ENCODE measurements at places on chromosomes 3 and 15.
A peak's percentile ranks its signal among the peaks of the same experiment; 100 is the strongest.

DNA sequence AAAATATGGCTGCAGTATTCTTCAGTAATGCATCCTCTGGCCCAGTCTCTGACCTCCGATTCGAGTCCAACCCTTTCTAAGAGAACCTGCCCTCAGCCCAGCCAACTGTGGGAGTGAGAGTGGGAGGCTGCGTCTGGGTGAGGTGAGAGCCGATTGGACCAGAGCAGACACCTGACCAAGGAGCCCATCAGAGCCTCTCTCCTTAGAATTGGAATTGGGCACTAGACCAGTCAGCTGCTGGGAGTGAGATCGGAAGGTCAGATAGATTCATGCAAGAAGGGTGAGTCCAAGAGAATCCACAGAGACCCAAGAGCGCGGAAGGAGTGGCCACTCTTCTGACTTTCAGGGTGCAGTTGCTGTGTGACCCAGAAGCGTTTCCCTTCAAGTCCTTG lies 10.2 kb downstream of the RASL12 start:
- DNase-seq = no peak

DNA sequence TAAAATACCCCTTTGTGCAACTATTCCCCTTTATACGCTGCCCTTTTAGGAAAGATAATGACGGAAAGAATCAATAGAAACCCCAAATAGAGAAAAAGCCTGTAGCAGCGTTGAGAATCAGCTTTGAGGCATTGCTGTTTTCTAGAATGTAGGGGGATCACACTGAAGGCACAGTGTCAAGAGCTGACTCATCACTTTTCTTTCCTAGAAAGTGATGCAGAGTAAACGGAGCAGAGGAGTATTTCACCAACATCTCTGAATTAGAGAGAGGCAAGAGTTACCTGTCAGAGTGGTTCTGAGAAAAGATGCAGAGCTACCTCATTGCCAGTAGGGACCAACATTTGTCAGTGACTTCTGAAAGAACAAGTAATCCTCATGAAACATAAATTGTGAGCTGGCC lies 269.8 kb upstream of the TMC3 start:
- no peak for DNase-seq

DNA sequence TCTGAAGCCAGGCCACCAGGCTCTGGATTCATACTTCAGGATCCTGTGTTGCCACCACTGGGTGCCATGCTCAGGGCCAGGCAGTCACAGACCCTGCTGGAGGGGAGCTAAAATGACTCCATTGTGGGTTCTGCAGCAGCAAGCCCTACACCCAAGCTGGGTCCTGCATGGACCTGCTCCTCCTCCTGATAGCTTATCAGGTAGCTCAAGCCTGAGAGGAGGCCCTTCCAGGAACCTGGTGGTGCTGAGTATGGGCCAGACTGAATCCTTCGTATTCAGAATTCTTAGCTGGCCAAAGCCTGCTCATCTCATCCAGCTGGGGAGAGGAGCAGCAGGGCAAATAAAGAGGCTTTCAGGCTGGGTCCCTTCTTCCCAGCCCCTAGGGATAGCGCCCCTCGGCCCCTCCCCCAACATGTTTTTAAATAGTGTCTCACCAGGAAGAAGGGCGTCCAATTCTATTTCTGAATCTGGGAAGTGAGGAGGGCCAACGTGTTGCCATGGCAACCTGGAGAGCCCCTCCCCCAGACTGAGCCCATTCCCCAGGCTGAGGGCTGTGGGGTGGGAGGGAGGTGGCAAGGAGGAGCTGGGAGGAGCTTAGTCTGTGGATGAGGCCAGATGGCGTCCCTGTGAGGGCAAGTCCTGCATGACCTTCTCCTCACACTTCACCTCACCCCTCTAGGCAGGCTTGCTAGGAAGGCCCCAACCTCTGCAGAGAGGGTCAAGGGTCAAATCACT lies 11.0 kb upstream of the CAMKV start:
- DNase-seq = peak; percentile 11

DNA sequence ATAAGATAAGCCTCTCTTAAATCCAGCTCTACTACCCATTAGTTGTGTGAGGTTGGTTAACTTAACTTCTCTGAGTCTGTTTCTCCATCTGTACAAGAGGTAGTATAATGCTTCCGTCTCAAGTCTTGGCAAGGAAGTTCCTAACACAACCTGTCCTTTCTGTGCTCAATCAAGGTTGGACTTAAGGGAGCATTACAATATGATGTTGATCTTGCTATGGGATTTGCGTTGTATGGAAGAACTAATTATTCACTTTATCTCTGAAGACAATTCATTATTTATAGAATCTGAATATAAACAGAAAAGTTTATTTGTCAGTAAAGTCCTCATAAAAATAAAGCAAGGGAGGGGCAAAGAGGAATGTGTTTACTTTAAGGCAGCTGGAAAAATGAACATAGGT lies 18.9 kb upstream of the SPTSSB start:
- DNase-seq = no peak

DNA sequence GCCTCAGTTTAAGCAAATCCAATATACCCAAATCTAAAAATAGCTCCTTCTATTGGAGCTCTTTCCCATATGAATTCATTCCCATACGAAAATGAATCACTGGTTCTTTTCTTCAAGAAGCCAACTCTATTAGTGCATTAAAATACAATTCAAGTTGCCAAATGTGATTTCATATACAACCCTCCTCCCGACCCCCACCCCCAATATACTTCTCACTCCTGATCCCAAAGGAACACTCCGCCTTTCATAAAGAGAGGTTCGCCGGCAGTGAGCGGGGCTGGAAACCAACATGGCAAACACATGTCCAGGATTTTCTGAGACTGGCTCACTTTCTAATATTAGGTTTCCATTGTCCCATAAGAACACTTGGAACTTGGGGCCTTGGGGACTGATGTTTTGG lies 48.5 kb downstream of the MAGEF1 start:
- DNase-seq = no peak

- DNase-seq = no peak
Observed at GRCh38 chr15:31024330-31024729, 32.9 kb upstream of the MTMR10 start.

GRCh38 chr15:89575146-89575655 lies at the start of gene TICRR:
Gene TICRR (plus strand): TSS chr15:89575469. CDS start chr15:89575587, 118 bp downstream.
- DNase-seq = peak; percentile 99

DNA sequence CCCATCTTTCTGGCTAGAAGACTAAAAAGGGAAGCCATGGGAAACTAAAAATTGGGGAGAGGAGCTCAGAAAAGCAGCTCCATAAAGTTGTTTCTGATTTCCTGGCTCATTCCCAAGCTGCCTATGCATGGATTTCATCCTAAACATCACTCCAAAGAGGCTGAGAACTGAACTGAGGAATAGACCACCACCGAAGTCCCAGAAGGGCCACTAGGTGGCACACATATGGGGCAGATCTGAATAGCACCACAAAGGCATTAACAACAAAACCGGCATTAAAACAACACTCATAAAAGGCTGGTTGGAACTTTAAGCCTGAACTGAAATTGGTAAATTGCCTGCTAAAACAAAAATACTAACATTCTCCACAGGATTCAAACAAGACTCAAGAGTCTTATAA lies 106.3 kb downstream of the PLD1 start:
- DNase-seq = no peak

DNA sequence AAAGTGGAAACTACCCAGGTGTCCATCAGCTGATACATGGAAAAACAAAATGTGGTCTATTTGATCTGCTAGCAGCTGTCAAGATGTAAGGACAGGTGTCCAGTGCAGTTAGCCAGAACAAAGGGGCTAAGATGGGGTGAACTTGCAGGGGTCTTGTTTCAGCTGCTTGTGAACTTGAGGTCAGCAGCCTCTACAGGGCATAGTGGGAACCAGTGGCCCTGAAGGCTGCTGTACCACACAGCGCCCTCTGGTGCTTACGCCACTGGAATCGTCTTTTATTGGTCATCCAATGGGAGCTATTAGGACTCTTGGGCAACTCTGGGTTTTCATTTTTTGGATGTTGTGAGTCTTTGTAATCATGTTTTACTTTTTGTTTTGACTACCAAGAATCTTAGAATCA lies 62.2 kb upstream of the CTSH start:
- DNase-seq = no peak

DNA sequence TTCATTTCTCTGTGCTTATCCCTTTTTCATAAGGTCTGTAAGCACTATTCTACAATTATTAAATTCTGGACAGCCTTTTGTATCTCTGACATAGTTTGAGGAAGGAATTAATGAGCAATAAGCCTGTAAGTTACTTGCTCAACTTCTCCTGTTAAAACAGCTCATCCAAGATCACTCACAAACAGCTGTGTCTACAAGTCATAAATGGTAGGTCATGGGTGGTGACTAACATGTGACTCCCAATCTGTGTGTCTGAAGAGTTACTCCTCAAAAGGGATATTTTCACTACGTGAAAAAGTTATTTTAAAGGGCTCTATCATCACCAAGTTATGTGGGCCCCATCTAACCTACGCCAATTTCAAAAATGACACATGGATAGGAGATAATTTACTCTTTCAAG lies 145.2 kb upstream of the CBLB start:
- DNase-seq = no peak

DNA sequence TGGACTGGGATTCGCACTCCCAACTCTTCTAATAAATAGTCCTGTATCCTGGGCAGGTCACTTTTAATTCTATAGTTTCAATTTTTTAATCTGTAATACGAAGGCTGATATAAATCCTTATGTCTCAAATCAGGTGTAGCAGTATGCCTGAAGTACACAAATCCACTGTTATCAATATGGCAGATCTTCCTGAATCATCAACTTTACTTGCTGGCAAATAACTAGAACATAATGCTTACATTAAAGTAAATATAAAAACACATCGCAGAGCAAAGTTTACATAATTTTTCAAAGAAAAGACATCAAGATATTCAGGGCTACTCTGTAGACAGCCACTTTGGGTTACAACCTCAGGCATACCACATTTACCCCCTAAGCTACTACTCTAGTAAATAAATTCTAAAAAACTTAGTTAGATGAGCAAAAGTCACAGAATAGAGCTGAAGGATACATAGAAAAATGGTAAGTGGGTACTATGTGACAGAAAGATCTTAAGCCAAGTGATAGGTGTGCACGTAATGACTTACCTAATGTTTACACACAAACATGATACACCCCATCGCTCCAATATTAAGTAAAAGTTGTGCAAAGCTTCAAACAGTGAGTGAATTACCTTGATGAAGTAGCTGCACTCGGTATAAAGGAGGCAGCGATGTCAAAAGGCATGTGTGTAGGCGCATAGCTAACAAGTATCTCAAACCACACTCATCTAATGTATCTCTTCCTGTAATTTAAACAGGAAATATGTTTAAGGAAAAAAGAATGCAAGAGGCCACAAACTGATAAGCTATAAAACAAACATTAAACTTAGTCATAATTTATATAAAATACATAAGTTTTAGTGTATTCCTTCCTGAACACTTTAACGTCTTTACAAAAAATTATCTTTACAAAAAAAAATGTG lies 127.9 kb downstream of the DMXL2 start:
- DNase-seq = no peak

DNA sequence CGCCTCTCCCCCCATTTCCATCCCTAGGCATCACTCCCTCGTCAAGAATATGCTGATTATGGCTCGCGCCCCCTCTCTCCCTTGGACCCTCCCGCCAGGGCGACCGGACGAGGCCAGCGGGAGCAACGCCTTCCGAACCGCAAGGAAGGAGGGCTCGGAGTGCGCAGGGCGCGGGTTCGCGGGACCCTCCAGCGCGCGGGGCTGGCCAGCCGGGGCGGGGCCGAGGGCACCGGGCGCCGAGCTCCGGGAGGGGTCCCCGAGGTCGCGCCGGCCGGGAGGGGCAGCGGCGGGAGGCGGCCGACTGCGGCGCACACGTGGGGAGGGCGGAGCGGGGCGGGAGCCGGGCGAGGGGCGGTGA lies 483 bp downstream of the EHD4 start:
- no peak for DNase-seq

DNA sequence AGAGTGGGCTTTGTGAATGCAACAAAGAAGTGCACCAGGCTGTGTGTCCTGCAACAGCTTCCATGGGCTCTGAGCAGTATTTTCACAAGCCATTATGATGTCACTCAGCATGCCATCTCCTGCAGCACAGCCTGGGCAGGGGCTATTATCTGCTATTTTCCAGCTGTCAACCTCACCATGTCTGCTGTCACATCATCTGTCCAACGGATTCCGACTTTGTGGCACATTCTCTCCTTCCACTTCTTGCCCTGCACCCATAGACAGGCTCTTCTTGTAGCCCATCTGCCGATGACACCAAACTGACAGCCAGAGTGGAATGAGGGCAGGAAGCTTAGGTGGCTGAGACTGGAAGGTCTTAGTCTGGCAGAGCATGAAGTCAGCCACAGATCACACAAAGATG lies 691.9 kb downstream of the NTRK3 start:
- DNase-seq = no peak

DNA sequence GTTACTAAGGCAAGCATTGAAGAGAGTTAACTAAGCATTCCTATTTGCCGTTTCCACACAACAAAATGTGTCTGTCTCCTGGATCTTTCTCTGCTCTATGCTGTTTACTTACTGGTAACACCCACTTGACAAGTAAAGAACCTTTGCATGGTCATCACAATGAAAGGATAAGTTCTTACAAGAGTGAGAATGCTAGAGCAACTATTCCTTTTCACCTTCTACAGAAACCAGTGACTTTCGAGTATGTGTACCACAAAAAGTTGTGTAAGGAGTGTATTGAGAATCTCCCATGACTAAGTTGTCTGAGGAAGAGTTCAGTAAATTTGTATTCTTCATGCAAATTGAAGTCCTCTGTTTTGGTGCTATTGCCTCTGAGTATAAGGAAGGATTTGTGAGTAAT lies 10.8 kb downstream of the TIPARP start:
- no peak for DNase-seq

DNA sequence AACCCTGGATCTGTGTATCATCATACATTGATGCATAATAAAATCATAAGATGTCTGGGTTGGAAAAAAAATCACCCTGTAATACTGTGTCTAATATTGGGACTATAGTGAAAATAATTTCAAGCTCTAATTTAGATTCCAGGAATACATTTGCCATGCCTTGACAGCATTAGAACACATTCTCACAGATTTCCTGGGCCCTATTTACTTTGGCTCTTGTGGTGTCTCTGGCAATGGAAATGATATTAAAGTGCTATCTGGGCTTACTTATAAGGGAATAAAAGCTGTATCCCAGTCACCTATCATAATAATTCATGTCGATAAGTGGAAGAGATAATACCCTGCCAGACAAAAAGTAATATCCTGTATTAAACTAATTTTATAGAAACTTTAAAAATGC lies 472.0 kb downstream of the ZPLD1 start:
- DNase-seq = no peak

DNA sequence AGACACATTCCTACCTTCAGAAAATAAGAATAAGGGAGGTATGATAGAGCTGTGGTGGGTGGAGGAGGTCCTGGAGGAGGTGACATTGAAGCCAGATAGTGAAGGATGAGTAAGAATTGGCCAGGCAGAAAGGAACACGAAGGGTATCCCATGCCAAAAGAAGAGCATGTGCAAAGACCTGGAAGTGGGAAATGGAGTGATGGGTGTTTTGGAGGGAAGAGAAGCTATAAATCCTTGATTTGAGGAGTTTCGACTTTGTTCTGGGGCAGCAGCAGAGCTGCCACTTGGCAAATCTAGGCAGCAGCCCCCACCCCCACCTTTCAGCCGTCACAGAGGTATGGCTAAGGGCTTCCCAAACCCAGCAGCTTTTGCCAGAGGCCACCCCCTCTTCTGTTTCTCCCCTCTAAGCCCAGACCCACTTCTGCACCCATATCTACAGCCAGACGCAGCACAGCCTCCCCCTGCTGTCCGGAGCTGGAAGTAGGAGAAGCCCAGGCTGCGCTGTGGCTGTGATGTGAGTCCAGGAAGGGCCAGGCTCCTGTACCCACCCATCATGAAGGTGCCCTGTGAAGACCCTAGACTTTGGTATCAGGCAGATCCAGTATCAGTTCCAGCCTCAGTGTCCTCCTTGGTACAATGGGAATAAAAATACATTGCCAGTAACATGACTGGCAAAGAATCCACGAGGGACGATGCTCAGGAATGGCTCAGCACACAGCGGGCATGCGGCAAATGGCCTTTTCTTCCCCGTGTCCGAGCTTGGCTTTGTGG lies 188.7 kb upstream of the LINGO1 start:
- DNase-seq = peak; percentile 38

Data from NCI-H2227 treated with DMSO at 0.1 percent for 48 hours (cell line).